Mammary epithelial cell (primary cell): ENCODE measurements at places on chromosomes 6 and 20. TPM values are rescaled to one million over a fixed set of nuclear protein-coding genes. Genes with fewer than 3 reads are reported as not detected.

PABPC1L gene
- 62.7 and 99.6 TPM in 2 replicates for total RNA-seq

FAM217A gene
- total RNA-seq = not detected

GPLD1 gene
- total RNA-seq = 0.33 TPM

RSPO4 gene
- total RNA-seq = not detected in 2 replicates

PPIL6 gene
- 0.61 and 2.2 TPM in 2 replicates for total RNA-seq

PHACTR2 gene
- total RNA-seq = 24.3 TPM

MICB gene
- total RNA-seq = 0.59 and 1.3 TPM in 2 replicates

NTSR1 gene
- not detected for total RNA-seq

SLC22A3 gene
- total RNA-seq = 0.33 TPM

HLA-DRB1 gene
- 0.24 TPM in 1 of 2 replicates, not detected in the other for total RNA-seq

CD40 gene
- total RNA-seq = 3.2 TPM

SKIC2 gene
- total RNA-seq = 51.1 and 61.7 TPM in 2 replicates

KIAA1755 gene
- 0.40 TPM in 1 of 2 replicates, not detected in the other for total RNA-seq

CD109 gene
- 273 TPM for total RNA-seq

HIVEP1 gene
- total RNA-seq = 28.5 TPM

SMOC2 gene
- not detected for total RNA-seq
